Activated CD4-positive, alpha-beta memory T cell treated with anti-CD3 and anti-CD28 coated beads, Interleukin-2, amount 10 ng/mL, durations not matched to agents 7 days and 5 days (primary cell): ENCODE measurements at places on chromosomes 16 and 17. TPM values are rescaled to one million over a fixed set of nuclear protein-coding genes. Genes with fewer than 3 reads are reported as not detected.

DNA sequence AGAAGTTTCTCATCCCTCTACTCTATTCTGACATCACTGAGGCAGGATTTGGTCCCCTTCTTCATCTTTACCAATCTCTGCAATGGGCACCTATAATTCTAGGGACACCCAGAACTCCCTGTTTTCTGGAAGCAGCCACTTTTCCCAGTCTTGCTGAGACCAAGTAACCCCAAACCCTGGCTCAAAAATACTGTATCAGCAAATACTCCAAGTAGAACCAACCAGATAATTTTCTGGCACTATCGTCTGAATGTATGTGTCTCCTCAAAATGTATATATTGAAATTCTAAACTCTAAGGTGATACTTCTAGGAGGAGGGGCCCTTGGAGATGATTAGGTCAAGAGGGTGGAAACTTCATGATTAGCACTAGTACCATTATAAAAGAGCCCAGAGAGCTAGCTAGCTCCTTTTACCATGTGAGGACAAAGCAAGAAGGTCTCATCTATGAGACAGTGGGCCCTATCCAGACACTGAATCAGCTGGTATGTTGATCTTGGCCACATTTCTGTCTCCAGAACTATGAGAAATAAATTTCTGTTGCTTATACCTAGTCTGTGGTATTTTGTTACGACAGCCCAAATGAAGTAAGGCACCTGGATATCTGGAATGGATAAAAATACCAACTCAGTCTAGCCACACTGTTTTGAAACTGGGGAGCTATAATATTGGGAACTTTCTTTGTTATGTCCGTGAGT, 464.4 kb downstream of the CDH11 start:
- DNase-seq: no peak
- no peak overlapping the region for H3K4me3 ChIP-seq

DNA sequence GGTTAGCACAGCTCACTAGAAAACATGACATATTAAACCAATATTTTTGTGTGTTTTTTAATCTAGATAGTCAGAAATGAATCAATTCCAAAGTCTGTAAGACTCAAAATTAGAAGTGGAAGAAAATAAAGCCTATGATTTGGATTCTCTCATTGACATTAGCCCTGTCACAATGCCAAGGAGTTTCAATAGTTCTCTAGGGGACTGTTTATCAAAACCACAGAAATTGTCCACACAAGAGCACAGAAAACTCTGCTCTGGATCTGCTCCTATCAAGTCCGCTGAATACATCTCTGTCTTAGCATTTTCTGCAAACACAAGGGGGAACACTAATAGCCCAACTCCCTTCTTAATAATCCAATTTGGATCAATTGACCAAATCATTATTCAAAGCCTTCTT, 152.0 kb downstream of the HS3ST3B1 start:
- no peaks in the 10 kb centered on the region for H3K4me1 ChIP-seq
- no peak overlapping the region for H3K4me3 ChIP-seq
- H3K27me3 ChIP-seq: peaks cover 2% of the 10 kb centered on the region
- H3K27ac ChIP-seq: no peak overlapping the region

DNA sequence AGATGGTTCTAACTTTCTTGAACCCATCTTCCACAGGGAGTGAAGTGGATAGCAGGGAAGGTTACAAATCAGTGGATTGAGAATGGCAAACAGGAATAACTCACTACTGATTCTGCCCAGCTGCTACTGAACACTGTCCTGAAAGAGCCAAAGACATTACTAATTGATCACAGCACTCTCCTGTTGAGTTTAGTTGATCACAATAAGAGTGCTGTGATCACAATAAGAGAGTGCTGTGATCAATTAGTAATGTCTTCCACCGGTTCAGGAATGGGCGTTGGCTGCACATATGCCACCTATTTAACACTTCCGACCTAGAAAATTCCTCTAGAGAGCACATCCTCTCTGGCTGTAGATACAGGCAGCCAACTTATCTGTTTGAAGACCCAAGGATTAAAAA, 11.4 kb downstream of the CFAP97D1 start:
- peaks cover 32% of the 10 kb centered on the region for H3K27me3 ChIP-seq
- no peak overlapping the region for H3K27ac ChIP-seq
- H3K4me3 ChIP-seq: no peak overlapping the region
- no peaks in the 10 kb centered on the region for H3K36me3 ChIP-seq

Gene OTOP2
- total RNA-seq: not detected

Gene MPP2
- total RNA-seq: 0.65 TPM

Gene VASN
- 0.08 TPM for total RNA-seq
